H1 (cell line): ENCODE measurements at places on chromosomes 3 and 15.
A peak's percentile ranks its signal among the peaks of the same experiment; 100 is the strongest.

- DNase-seq = no peak
Measured at GRCh38 chr15:85142312-85142711, 160.7 kb downstream of the PDE8A start.

GRCh38 chr3:5231487-5231886 is 44.0 kb downstream of the EDEM1 start:
- no peak for DNase-seq

GRCh38 chr15:89057506-89058133 is 30.6 kb upstream of the ABHD2 start:
- DNase-seq = peak; percentile 99

GRCh38 chr15:72925661-72926060 is 126.6 kb upstream of the NEO1 start:
- no peak for DNase-seq

GRCh38 chr15:75407083-75407482 is 38.7 kb upstream of the MAN2C1 start:
- DNase-seq = no peak

- DNase-seq = no peak
Measured at GRCh38 chr15:77552066-77552465, 80.6 kb downstream of the LINGO1 start.

GRCh38 chr3:10023587-10024310 is 2.5 kb upstream of the FANCD2 start:
- no peak for DNase-seq

GRCh38 chr3:171648069-171648468 is 162.2 kb downstream of the PLD1 start:
- DNase-seq = no peak
